ENCODE measurements at places on chromosomes 12 and 14.

- DNase-seq: no peak
Measured at GRCh38 chr12:32964981-32965585, 68.5 kb upstream of the PKP2 start.

DNA sequence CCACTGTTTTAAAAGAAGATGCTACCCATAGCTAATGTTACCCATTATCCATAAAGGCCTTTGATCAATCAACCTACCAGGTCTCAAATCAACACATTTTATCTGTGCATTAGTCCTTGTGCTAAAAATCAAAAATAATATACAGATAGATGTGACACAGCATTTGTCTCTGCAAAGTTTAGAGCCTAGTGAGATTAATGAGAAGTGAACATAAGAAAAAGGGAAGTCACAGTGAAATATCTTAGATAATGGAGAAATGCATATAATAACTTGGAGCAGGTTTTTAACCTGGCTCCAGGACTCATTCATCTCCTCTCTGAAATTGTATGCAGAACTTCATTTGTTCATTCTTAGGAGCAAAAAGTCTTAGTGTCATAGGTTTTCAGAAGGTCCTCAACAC, 7.2 kb downstream of the PDE3A start:
- no peak for DNase-seq

- DNase-seq: no peak
Measured at GRCh38 chr12:5487076-5487475, 55.2 kb downstream of the NTF3 start.

DNA sequence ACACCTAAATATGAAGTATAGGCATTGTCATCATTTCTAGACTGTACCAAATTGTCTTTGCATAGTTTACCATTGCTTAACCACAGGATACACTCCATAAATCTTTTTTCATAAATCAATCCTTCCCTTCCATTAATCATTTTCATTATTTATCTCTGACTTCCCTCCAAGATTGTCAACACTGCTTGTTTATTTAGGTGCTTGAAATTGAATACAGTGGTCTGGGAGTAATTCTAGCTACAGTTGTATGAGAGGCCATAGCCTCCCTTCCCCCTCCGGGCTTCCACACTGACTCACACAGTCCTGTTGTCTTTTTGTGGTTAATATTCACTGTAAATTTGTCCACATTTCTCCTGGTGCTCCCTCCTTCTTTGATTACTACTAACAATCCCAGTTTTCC, 114.2 kb upstream of the ARID2 start:
- DNase-seq: no peak

Measured in naive thymus-derived CD8-positive, alpha-beta T cell (primary cell).